ENCODE measurements at places on chromosomes 11 and 22.

DNA sequence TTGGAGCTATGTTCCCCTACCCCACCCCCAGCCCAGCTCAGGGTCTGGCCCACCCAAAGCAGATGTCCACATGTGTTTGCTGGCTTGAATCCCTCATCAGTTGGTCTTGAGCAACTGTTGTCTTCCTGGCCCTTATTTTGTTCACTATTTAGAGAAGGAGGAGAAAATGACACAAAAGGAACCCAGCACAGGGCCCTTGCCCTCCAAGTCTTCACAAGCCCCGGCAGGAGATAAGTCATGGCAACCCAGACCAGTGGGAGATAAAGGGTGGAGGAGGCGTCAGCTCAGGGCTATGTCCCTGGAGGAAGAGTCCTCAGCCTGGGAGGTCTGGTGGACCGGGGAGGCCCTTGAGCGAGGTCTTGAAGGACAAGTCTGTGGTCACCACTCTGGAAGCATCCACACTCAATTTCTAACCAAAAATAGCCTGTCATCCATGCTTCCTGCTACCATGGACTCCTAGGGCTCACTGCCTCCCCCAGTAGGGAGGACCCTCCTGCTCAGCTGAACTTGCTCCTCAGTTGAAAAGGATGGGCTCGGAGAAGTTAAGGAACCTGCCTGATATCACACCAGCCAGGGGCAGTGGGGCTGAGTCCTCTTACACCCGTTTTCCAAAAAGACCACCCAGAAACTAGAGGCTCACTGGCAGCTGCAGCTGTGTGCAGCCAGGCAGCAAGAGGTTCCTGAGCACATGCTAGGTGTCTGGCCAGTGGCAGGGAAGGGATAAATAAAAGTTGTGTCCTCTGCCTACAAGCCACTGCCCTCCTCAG lies 1.8 kb upstream of the RAB3IL1 start:
- DNase-seq: no peak

GRCh38 chr22:41146573-41146972 lies 54.2 kb downstream of the EP300 start:
- DNase-seq: no peak

GRCh38 chr22:16586170-16586569 lies 6.4 kb downstream of the CCT8L2 start:
- DNase-seq: no peak

- no peak for DNase-seq
These were observed 16.9 kb downstream of the CTNND1 start for GRCh38 chr11:57778318-57779037.

GRCh38 chr22:46995501-46996360 lies 233.3 kb downstream of the TBC1D22A start:
- DNase-seq: no peak

DNA sequence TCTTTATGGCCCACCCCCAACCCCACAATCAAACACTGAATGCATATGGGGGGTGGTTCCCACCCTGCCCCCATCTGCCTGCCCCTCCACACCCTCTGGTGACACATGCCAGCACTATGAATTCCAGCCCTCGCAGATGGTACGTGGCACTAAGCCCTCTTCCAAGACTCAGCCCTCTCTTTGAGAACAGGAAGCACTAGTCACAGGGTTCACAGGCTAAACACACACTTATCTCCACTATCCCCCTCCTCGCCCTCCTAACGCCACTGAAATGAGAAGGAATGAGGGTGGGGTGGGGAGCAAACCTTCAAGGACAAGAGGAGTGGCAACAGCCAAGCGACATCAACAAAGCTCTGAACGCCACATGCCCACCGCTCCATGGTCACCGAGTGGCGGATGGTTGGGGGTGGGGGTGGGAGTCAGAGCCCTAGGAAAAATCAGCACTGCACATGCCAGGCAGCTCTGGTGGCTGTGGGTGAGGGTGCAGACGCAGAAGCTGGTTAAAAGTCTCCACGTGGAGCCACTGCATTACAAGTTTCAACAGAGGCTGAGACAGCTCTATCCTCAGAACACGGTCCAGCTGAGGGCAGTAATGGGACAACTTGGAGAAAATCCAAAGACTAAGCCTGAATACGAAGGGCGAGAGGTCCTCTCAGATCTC lies 33.6 kb downstream of the TMEM184B start:
- DNase-seq: no peak

- no peak for DNase-seq
These were observed 19.5 kb upstream of the UVRAG start for GRCh38 chr11:75795276-75796090.

GRCh38 chr11:119373921-119374631 lies 7.4 kb downstream of the USP2 start:
- peak; percentile 47 for DNase-seq
